Osteoblast (primary cell): ENCODE measurements at places on chromosomes 16 and 17. TPM values are rescaled to one million over a fixed set of nuclear protein-coding genes. Genes with fewer than 3 reads are reported as not detected.

The TNP2 gene
- total RNA-seq = not detected in 2 replicates

The RTN4RL1 gene
- total RNA-seq = 1.1 and 1.5 TPM in 2 replicates

The KLHL10 gene
- 0.36 and 0.59 TPM in 2 replicates for total RNA-seq

DNA sequence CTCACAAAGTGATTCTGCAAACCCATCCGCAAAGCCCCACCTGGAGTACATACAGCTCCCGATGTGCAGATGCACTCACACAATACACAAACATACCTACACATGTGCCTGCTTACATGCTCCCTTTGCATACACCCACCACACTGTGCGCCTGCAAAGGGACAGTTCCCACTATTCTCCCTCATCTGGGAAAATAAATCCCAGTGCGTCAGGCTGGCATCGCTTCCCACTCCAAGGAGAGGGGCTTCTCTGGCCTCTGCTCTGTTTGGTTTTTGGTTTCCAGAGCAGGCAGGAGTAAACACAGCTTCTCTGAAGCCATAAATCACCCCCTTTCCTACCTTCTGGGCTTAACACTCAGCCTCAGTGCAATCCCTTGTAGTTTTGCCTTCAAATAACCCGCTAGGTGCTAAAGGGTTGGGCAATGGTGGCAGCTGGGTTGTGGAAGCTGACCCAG lies 14.7 kb downstream of the HOXB4 start:
- DNase-seq = no peak
- H3K4me1 ChIP-seq = no peaks in the 10 kb centered on the region
- H3K27ac ChIP-seq = no peak overlapping the region

- no peak overlapping the region for H3K27ac ChIP-seq
- no peak for DNase-seq
- H3K27me3 ChIP-seq = peaks cover 23% of the 10 kb centered on the region
- H3K36me3 ChIP-seq = no peaks in the 10 kb centered on the region
- no peak overlapping the region for H3K4me3 ChIP-seq
Measured at GRCh38 chr17:6241996-6242395, 171.8 kb downstream of the WSCD1 start.

DNA sequence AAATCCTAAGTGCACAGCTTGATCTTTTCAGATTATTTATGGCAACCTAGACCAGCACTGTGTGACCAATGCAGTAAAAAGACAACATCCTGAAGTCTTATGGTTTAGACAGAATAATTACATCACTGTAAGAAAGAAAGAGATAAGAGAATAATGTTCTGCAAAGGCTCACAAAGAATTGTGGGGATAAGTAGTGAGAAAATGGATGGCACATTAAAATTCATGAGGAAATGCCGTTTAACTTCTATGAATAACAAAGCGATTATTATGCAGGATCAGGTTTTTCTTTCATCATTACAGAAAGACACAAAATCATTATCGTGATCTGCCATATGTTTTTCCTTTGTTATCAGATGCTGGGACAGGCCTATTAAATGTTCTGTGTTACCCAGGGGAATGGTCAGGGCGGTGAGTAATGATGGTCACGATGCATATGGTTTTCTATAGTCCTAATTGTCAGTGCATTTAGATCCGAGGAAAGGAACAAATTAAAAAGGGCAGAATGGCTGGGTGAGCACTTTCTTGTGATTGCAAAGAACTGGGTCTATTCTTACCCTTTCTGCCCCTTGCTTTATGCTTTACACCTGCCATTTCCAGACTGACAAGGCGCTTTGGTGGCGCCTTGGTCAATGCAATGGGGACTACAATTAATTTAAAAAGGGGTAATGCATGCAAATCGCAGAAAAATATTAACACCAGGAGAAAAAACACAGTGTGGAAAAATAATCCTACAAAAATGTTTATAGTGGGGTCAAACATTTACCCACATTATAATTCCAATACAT lies 18.1 kb upstream of the DHX40 start:
- no peak overlapping the region for H3K4me3 ChIP-seq
- H3K27ac ChIP-seq = no peak overlapping the region
- no peaks in the 10 kb centered on the region for H3K36me3 ChIP-seq

The ATP2C2 gene
- not detected in 2 replicates for total RNA-seq

- no peaks in the 10 kb centered on the region for H3K36me3 ChIP-seq
- no peak overlapping the region for H3K27ac ChIP-seq
- DNase-seq = no peak
- H3K4me3 ChIP-seq = no peak overlapping the region
- no peaks in the 10 kb centered on the region for H3K27me3 ChIP-seq
Measured at GRCh38 chr17:34206569-34206968, 48.5 kb upstream of the CCL2 start.

The LRRC46 gene
- not detected in 2 replicates for total RNA-seq

DNA sequence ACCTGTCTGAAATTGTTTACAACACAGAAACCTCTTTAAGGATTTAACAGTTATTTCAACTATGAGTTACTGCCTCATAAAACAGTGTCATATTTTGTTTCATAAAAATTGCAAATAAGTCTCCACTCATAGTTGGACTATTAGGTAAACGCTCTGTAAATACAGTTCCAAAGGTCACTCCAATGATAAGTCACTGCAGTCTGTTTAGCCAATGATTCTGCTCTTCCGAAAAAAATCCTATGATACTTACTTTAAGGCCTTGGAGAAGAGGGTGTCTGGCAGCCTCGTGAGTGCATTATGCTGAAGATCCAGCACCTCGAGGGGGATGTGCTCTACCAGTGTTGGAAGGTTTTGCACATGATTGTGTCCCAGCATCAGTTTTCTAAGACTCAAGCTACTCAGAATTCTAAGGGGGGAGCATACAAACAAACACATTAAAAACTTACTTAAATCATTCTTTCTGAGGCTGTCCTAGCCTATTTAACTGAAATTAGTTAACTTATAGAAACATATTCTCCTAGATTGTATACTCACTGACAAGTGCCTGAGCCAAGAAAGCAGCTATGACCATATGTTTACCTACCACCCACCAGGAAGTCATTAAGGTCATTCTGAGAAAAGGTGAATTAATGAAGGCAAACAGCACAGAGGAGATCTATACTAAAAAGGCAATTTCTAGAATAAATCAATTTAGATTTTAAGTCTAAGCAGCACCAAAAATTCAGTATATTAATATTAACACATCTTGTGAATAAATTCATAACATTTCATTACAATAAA lies 41.1 kb downstream of the MARVELD3 start:
- H3K4me3 ChIP-seq = no peak overlapping the region
- peaks cover 60% of the 10 kb centered on the region for H3K36me3 ChIP-seq
- no peaks in the 10 kb centered on the region for H3K27me3 ChIP-seq
- no peaks in the 10 kb centered on the region for H3K4me1 ChIP-seq
- no peak for DNase-seq
- no peak overlapping the region for H3K27ac ChIP-seq

The CMTM2 gene
- total RNA-seq = not detected in 2 replicates

The RPL23 gene
- total RNA-seq = 821 and 1,095 TPM in 2 replicates

- H3K36me3 ChIP-seq = no peaks in the 10 kb centered on the region
- no peak for DNase-seq
- H3K27me3 ChIP-seq = no peaks in the 10 kb centered on the region
- H3K4me3 ChIP-seq = no peak overlapping the region
Measured at GRCh38 chr16:6645768-6646568, 686.7 kb upstream of the RBFOX1 start.

- H3K4me3 ChIP-seq = peak overlapping the region; percentile 97
- H3K36me3 ChIP-seq = peaks cover 9% of the 10 kb centered on the region
- H3K27me3 ChIP-seq = no peaks in the 10 kb centered on the region
- peak; percentile 90 for DNase-seq
Measured at GRCh38 chr17:38747463-38748148, 530 bp downstream of the PCGF2 start.

GRCh38 chr17:72846399-72846798 lies 246.1 kb downstream of the SLC39A11 start:
- no peaks in the 10 kb centered on the region for H3K4me1 ChIP-seq
- no peaks in the 10 kb centered on the region for H3K36me3 ChIP-seq

- H3K27me3 ChIP-seq = no peaks in the 10 kb centered on the region
- no peak for DNase-seq
- H3K4me3 ChIP-seq = no peak overlapping the region
- H3K27ac ChIP-seq = no peak overlapping the region
- H3K4me1 ChIP-seq = no peaks in the 10 kb centered on the region
- H3K36me3 ChIP-seq = peaks cover 58% of the 10 kb centered on the region
Measured at GRCh38 chr17:27306276-27306835, 12.4 kb downstream of the WSB1 start.

GRCh38 chr16:22188595-22189442 lies 17.3 kb upstream of the EEF2K start:
- H3K4me3 ChIP-seq = no peak overlapping the region
- H3K27me3 ChIP-seq = no peaks in the 10 kb centered on the region

DNA sequence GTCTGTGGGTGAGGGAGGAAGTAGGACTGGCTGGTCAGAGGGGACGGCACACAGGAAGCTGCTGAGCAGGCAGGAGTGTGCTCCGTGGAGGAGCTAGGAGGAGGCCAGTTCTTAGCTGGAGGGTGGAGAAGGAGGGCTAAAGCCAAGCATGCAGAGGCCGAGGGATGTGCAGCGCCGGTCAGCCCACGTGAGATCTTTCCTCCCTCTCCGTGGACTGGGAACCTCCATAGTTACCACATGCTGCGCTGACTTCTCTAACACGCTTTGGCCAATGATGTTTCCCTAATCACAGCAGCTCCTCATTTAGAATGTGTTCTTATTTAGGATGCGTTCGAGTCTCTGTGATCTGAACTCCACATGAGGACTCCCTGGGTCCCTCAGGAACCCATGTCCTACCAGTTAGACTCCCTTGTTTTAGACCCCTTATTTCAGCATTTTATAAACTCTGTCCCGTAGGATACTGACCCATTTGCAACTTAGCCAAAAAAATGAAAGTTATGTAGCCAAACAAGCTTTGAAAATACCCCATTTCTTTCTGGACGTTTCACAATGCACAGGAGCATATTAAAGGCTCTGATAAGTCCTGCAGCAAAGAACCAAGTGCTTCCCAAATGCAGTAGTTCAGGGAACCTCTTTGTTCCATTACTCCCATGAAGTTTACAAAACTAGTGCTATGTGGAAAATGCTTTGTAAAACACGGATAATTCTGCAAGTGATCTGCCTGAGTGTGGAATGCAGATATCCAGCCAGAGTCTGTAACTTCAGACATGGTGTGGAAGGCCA lies 51.4 kb downstream of the IRF8 start:
- no peaks in the 10 kb centered on the region for H3K4me1 ChIP-seq
- no peak for DNase-seq
- no peak overlapping the region for H3K4me3 ChIP-seq

- H3K27me3 ChIP-seq = no peaks in the 10 kb centered on the region
- H3K4me1 ChIP-seq = peaks cover 18% of the 10 kb centered on the region
- H3K36me3 ChIP-seq = no peaks in the 10 kb centered on the region
- H3K4me3 ChIP-seq = no peak overlapping the region
- H3K27ac ChIP-seq = no peak overlapping the region
Measured at GRCh38 chr17:15654886-15655561, 29.1 kb downstream of the TRIM16 start.

- H3K4me1 ChIP-seq = peaks cover 6% of the 10 kb centered on the region
- DNase-seq = peak; percentile 88
- H3K27me3 ChIP-seq = no peaks in the 10 kb centered on the region
- H3K27ac ChIP-seq = no peak overlapping the region
Measured at GRCh38 chr17:27153005-27153404, 140.9 kb upstream of the WSB1 start.

- H3K4me1 ChIP-seq = peaks cover 4% of the 10 kb centered on the region
- H3K27me3 ChIP-seq = no peaks in the 10 kb centered on the region
- no peak overlapping the region for H3K4me3 ChIP-seq
- H3K36me3 ChIP-seq = no peaks in the 10 kb centered on the region
Measured at GRCh38 chr17:50501054-50501453, 7.2 kb upstream of the MYCBPAP start.

- H3K36me3 ChIP-seq = peaks cover 39% of the 10 kb centered on the region
- no peak for DNase-seq
- no peak overlapping the region for H3K4me3 ChIP-seq
Measured at GRCh38 chr16:84973236-84973635, 38.1 kb downstream of the ZDHHC7 start.

DNA sequence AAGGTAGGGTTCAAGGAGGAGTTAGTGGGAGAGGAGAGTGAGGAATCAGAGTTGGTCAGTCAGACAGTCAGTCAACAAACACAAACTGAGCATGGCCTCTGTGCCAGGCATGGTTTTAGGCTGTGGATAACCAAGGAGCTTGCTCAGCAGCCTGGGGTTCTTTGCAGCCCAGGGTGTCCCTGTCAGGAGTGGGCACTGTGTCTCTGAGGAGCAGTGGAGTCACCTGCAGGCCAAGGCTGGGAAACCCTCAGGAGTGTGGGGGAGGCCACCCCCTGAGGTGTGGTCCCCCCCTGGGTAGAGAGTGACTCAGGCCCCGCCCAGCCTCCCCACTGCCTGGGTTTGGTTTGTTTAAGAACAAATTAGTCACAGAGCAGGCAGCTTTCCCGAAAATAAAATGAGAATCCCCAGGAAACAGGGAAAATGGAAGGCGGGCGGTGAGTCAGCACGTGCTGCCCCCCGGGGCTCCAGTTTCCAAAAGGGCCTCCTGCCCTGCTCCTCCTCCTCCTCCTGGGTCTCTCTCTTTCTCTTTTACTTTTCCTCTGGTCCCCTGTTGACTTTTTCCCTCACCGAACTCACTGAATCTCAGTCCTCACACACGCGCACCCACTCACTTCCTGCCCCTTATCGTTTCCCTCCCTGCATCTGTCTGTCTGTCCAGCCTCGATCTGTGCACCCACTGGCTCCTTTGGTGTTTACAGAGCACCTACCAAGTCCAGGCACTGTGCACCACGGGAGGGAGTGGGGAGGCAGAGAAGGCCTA lies 44.3 kb downstream of the SOCS3 start:
- peaks cover 29% of the 10 kb centered on the region for H3K4me1 ChIP-seq

The UNC13D gene
- 1.1 and 2.1 TPM in 2 replicates for total RNA-seq

The OR1A1 gene
- total RNA-seq = not detected in 2 replicates

- H3K4me3 ChIP-seq = no peak overlapping the region
- no peaks in the 10 kb centered on the region for H3K27me3 ChIP-seq
- H3K27ac ChIP-seq = no peak overlapping the region
- no peaks in the 10 kb centered on the region for H3K36me3 ChIP-seq
- no peaks in the 10 kb centered on the region for H3K4me1 ChIP-seq
- DNase-seq = no peak
Measured at GRCh38 chr16:7394720-7395336, 62.2 kb downstream of the RBFOX1 start.

The GP2 gene
- total RNA-seq = not detected in 2 replicates

The DPEP3 gene
- total RNA-seq = not detected in 2 replicates

DNA sequence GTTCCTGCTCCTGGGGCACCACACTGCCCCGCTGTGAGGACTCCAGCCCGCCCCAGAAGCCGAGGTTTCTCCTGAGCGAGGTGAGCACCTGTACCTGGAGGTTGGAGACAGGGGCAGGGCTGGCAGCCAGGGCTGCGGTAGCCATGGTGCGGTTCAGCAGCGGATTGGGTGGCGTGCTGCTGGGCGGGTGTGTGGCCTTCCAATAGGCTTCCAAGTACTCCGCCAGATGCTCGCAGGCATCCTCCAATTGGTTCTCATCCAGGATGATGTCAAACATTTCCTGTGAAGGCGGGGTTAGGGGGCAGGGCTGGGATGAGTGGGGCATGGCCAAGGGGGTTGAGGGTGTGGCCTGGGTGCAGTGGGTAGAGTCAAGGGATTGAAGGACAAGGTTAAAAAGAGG lies 11.3 kb upstream of the ARL5C start:
- no peaks in the 10 kb centered on the region for H3K27me3 ChIP-seq
- peak; percentile 54 for DNase-seq
- no peak overlapping the region for H3K27ac ChIP-seq
- H3K36me3 ChIP-seq = peaks cover 33% of the 10 kb centered on the region
- H3K4me1 ChIP-seq = peaks cover 6% of the 10 kb centered on the region

- no peaks in the 10 kb centered on the region for H3K36me3 ChIP-seq
- no peak for DNase-seq
- H3K4me3 ChIP-seq = no peak overlapping the region
- no peak overlapping the region for H3K27ac ChIP-seq
- no peaks in the 10 kb centered on the region for H3K27me3 ChIP-seq
Measured at GRCh38 chr17:10752696-10753095, 22.9 kb upstream of the TMEM220 start.

- H3K4me1 ChIP-seq = peaks cover 19% of the 10 kb centered on the region
- no peaks in the 10 kb centered on the region for H3K27me3 ChIP-seq
- peak; percentile 95 for DNase-seq
- H3K4me3 ChIP-seq = peak overlapping the region; percentile 38
Measured at GRCh38 chr17:72976971-72977770, 115.3 kb downstream of the SLC39A11 start.
